ENCODE measurements at places on chromosomes 13 and 19.

- no peak for DNase-seq
Measured at GRCh38 chr13:24900507-24900906, 136.5 kb downstream of the RNF17 start.

DNA sequence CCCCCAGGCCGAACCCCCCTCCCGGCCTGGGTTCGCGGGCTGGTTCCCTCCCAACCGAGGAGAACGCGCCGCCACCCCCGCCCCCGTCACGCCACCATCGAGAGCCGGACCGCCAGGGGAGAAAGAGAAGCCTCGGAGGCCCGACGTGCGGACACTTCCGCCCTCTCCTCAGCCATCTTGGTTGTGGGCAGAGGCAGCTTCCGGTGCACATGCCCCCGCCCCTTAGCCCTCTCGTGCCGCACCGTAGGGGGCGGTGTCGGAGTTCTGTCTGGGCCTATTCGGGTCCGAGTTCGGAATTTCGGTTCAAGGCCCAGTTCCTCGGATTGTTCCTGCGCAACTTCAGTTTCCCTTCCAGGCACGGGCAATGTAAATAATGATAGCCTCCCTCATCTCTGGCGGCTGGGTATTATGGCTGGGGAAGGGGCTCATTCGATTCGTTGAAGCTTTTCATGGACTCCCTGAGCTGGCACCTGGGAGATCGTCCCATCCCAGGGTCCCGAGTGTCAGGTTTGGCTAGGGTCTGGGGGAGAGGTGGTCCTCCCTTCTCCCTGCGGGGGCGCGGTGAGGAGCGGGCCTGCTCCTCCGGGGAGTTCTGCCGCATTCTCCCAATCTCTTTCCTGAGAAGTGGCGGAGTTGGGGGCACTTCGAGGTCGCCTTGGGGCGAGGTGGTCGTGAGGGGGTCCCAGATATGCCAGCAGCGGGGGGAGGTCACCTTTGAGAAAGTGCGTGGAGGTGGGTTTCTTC lies at the start of the genes IER2 and STX10:
IER2 (plus strand) TSS at position 225 of the 744 bp plus-strand sequence. CDS start 2,776 bp downstream, outside the sequence.
STX10 (minus strand) TSS at position 189 of the 744 bp plus-strand sequence. CDS start 202 bp downstream, outside the sequence.
- peak; percentile 90 for DNase-seq

DNA sequence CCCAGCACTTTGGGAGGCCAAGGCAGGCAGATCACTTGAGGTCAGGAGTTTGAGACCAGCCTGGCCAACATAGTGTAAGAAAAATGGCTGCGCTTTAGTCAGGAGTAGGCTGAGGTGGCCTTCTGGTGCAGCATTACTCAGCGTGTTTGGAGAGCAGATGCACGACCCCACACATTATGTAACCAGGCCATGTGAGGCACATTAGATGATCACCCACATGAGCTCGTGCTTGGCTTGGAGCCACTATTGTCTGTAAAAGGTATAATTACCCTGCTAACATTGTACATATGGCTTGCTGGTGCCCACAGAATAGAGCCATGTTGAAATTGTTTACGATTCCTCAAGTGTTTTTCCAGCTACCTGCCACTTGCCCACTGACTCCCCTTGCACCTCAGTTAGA lies 24.0 kb upstream of the SCEL start:
- no peak for DNase-seq

- no peak for DNase-seq
Measured at GRCh38 chr19:47093841-47094240, 19.7 kb downstream of the ZC3H4 start.

DNA sequence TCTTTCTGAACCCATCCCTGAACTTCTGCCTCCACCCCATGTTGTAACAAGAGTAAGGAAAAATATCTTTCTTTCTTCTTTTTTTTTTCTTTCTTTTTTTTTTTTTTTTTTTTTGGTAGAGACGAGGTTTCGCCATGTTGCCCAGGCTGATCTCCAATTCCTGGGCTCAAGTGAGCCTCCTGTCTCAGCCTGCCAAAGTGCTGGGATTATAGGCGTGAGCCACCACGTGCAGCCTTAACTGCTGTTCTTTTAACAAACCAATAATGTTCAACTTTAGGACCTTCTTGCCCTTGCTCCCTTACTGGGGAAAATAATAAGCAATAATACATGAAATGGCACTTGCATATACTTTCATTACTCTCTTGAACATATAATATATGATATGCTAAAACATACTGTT lies 19.6 kb downstream of the GPR183 start:
- DNase-seq, result no peak

GRCh38 chr13:90454002-90454636 lies 893.4 kb upstream of the MIR17HG start:
- no peak for DNase-seq

DNA sequence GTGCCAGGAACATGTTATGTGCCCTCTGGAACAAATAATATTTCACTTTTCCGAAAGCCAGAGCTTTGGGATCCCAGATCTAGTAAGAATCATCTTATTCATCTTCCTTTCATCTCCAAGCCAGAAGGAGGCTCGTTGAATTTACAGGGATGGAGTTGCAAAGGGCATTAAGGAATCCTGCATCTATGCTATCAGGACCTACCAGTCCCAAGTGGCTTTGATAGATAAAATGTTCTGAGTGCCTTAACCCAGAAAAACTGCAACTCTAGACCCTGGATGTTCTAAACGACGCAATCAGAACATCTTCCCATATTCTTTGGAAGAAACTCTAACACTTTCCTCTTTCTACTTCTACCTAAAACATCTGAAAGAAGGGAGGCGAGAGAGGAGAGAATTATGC lies 9.2 kb upstream of the EDDM13 start:
- DNase-seq, result no peak

DNA sequence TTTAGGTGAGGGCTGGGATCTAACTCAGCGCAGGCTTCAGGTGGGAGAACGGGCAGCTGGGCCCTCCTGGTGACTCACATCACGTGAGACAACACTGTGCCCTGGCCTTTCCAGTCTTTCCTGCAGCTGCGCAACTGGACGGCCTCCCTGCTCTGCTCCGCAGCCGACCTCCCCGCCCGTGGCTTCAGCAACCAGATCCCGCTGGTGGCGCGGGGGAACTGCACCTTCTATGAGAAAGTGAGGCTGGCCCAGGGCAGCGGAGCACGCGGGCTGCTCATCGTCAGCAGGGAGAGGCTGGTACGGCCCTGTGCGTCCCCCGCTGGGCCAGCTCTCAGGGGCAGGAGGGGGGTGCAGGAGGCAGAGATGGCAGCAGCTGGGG lies 8.8 kb downstream of the SPPL2B start:
- no peak for DNase-seq

GRCh38 chr13:112893570-112894422 lies 75.2 kb upstream of the MCF2L start:
- DNase-seq, result no peak

DNA sequence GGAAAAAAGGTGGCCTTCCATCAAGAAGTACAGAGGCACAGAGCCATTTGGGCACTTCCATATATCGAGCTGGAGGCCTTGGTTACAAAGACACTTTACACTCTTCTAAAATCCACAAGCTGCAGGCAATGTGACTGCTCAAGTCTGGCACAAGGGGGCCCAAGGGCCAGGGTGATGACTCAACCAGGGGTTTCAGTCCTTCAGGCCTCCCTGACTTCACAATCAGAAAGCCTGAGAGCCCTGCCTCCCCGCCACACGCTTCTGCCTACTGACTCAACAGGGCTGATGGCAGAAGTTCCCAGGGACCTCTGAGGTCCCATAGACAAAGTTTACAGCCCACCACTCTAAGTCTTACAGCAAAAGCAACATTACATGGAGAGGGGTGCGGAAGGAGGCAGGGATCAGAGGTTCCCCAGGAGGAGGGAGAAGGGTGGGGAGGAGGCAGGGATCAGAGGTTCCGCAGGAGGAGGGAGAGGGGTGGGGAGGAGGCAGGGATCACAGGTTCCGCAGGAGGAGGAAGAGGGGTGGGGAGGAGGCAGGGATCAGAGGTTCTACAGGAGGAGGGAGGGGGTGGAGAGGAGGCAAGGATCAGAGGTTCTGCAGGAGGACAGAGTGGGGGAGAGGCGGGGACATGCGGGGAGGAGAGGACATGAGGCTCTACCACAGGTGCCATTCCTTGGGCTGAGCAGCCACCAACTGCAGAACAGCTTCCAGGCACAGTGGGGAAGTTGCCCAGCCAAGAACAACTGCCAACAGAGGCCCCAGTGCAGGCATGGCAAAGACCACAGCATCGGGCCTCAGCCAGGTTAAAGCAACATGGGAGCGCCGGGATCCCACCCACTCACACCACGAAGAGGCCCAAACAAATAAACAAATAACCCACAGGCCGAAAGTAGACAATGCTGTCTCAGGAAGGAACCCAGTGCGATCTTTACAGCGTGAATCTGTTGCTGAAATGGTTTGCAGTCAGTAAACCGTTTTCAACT lies 52.0 kb downstream of the SLC7A1 start:
- DNase-seq, result no peak
